ENCODE measurements at places on chromosomes 7 and 10.
A peak's percentile ranks its signal among the peaks of the same experiment; 100 is the strongest.

DNA sequence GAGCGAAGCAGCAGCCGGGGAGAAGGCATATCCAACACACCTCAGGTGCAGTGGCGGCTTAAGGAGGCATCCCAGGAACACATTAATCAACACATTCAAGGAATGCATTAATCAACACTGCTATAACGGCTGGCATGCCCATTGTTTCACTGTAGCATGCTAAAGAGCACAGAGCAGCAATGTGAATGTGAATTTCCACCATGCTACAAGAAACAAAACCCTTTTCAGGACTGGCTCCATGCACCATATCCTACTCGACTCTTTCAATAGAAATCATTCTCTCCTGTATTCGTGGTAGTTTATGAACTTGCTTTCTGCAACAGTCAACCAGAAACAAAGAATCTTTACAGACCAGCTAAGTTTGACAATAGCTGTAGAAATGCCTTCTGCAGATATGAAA, 149.0 kb downstream of the NRCAM start:
- DNase-seq: no peak

DNA sequence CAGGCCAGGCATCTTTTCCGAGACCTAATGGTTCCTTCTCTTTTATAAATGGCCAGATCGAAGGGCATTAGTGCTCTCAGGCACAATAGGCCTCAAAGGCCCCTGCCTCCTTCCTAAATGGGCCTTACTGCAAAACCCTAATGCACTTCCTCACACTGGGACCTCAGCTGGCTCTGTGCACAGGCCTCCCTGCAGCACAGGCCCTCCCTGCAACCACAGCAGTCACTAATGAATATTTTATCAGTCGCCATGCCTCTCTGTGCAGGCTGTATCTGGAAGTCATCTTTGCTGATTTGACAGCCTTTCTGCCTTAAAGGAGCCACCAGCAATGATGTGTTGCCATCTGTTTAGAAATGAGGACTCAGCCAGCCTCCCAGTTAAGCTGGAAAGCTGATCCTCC, 54.9 kb upstream of the SDK1 start:
- no peak for DNase-seq

GRCh38 chr10:124262234-124262865, 156.4 kb downstream of the OAT start:
- DNase-seq: no peak

DNA sequence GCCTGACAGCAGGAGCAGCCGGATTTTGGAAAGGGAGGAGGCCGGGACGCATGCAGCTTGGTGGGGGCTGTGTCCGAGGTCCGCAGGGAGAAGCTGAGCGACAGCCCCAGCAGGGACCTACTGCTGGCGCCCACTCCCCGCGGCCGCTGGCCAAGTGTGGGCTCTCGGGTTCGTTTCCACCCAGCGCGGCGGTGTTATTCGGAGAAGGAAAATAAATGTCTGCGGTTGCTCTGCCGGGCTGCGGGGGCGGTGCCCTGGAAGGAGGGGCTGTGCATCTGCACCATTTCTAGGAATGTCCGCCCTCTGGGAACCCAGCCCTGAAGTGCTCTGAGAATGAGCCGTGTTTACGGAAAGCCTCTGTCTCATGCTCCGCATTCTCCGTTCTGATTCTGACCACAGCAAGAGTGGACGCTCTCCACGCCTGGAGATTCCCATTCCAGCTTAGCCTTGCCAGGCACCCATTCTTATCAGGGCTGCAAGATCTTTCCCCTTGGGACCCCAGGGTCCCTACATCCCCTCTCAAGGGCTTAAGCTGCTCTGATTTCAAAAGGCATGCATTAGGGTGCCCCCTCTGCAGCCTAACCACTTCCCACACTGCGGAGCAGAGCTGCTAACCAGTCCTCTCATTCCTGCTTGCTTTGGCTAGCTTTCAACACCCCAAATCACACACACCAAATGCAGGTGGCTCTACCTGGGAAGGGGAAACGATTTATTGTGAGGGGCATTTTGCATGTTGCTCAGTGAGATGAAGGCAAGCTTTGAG, 256.6 kb upstream of the GLI3 start:
- DNase-seq: peak; percentile 68

DNA sequence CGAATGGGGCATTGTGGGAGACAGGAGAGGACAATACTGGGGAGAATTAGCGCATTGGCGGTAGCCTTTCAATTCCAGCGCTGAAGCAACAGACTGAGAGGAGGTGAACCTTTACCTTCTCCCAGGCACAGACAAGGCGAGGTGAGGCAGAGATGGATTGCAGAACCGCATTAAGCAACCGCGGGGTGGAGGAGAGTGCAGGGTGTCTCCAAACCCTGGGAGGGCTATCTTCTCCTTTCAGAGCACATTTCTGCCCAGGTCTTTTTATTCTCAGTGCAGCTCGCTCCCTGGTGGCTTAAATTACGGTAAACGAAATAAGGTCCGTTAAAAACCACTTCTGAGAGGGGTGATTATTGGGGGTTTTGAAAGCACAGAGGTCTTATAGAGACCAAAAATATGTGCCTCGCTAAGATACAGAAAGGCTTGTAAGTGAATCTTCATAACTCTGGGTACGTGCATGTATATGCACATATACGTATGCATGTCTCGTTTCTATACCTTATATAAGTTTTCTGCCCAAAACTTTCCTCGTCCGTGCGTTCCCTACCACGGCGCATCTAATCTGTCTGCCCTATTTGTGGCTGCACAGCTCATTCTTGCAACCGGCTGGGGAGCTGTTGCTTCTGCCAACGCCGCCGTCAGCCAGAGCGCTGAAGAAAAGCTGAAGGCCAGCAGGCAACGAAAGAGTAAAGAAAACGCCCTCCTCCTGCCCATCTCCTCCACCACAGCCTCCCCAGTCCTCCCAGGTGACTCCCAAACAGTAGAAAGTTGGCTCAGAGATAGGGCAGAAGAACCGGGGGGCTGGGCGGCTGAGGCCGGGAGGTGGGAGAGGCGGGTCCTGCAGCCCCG, 895 bp upstream of the ZNF804B start:
- DNase-seq: peak; percentile 64

GRCh38 chr7:107372298-107372697, 97.6 kb upstream of the GPR22 start:
- DNase-seq: no peak

DNA sequence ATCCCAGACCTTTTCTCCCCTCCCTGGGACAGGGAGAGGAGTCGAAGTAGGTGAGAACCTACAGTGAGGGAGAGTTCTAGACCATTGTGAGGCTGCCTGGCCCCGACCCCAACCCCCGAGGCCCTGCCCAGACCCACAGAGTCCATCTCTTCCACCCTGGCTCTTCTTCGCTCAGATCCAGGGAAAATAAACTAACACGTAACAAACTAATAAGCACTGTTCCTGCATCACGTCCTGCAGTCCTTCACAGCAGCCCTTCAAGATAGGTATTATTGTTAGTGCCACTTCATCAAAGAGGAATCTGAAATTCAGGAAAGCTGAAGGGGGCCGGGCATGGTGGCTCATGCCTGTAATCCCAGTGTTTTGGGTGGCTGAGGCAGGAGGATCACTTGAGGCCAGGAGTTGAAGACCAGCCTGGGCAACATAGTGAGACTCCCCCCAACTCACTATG, at the start of gene SPACDR:
Gene SPACDR, minus strand, starts transcription at position 51 of the 451 bp plus-strand sequence. CDS start 235 bp downstream, outside the sequence.
- no peak for DNase-seq

DNA sequence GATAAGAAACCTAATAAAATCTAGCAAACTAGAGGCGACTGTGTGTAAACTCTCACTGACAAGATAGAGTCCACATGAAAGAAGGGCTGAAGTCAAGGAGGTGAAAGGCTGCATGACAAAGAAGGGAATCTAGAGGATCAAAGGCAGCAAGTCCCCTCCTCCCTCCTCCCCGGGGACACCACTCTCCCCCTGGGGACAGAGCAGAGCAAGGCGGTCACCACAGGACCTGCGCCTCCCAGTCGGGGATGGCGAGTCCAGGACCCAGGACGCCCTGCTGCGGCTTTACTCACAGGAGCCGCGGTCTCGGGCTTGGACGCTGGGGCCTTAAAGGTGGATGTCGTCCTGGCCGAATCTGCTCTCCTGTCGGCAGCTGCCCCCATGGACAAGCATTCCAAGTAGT, 22.4 kb downstream of the BRI3 start:
- no peak for DNase-seq

- peak; percentile 1 for DNase-seq
These were observed 1063.4 kb upstream of the GHITM start for GRCh38 chr10:83075815-83076355.

- no peak for DNase-seq
These were observed 95.8 kb upstream of the TNS3 start for GRCh38 chr7:47677664-47678063.

- no peak for DNase-seq
These were observed 35.5 kb upstream of the DGKI start for GRCh38 chr7:137882261-137882668.

GRCh38 chr10:13272164-13272571, 27.7 kb downstream of the PHYH start:
- DNase-seq: peak; percentile 53

GRCh38 chr10:118204292-118204943, 137.7 kb downstream of the FAM204A start:
- DNase-seq: no peak

GRCh38 chr10:99693933-99694583, 34.7 kb downstream of the ENTPD7 start:
- DNase-seq: no peak

GRCh38 chr10:106566873-106567272, 597.6 kb downstream of the SORCS1 start:
- no peak for DNase-seq

GRCh38 chr7:93799750-93800357, 90.7 kb downstream of the TFPI2 start:
- no peak for DNase-seq

- DNase-seq: no peak
These were observed 323.6 kb upstream of the PODXL start for GRCh38 chr7:131880078-131880477.

- DNase-seq: no peak
These were observed 160.3 kb upstream of the KLF14 start for GRCh38 chr7:130894146-130894908.

GRCh38 chr7:75906991-75907667, 7.8 kb upstream of the POR start:
- DNase-seq: no peak

DNA sequence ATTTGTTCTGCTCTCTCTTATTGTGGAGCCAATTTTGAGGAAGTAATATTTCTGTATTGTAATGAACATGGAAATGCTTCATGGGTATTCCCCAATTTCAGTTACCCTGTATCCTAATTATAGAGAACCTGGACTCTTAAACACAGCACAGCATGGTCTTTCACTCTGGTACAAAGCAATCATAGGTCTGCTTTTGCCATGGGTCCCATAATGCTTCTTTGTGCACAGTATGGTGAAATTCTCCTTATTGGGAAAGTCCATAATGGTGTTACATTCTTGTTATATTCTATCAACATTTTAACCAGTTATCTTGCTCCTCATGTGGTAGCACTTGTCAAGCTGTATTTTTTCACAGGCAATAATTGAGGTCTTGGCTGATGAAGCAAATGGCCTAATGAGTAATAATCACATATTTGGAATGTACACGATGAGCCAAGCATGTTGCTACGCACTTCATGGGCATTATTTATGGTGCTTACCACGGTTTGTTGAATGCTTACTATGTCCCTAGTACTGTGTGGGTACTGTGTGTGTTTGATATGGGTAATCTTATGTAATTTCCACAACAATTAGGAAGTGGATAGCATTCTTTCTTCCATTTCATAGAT, 42.9 kb downstream of the PRKG1 start:
- no peak for DNase-seq

DNA sequence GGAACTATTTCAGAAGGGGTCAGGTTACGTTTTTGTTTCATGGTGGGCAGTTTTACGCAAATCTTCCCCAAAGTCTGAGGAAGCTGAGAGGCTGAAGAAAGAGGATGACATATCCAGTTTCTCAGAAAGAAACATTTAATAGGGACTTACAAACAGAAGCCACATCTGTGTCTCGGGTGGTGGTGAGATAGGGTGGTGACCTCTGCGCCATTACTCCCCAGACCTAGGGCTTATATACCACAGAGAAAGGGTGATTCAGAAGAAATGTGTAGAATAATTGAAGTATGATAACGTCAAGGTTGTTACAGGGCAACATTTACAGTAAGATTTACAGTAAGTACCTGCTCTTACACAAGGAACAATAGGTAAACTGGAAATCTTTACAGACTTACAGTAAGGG, 43.0 kb upstream of the RELN start:
- no peak for DNase-seq
